ENCODE measurements at places on chromosomes 7 and 10. TPM values are rescaled to one million over a fixed set of nuclear protein-coding genes. Genes with fewer than 3 reads are reported as not detected.
A peak's percentile ranks its signal among the peaks of the same experiment; 100 is the strongest.

Gene HTR5A
- total RNA-seq: not detected

DNA sequence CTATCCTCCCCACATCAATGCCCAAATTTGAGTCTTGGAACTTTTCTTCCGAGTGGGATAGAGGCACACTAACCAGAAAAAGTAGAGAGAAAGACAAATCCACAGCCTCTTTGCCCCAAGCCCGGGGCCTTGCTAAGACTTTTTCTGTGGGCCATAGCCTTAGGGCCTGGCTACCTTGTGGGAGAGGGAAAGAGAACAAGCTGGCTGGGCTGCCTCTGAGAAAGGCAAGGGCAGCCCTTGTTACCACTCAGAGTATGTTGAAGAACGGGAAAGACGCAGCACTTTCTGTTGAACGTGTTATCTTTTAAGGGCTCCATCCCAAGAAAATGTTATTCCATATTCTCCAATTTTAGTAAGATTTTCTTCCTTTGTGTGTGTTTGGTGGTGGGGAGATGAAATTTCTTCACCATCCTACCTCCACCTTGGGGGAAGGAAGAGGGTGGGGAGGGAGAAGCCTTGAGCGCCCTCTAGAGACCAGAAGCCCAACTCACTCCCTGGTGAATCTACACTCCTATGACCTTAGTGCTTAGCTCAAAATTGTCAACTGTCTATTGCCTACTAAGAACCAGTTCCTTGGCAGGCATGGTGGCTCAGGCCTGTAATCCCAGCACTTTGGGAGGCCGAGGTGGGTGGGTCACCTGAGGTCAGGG lies 3.9 kb upstream of the NRF1 start:
- peak; percentile 34 for DNase-seq

- DNase-seq: no peak
Measured at GRCh38 chr10:34251177-34251576, 563.9 kb downstream of the PARD3 start.

DNA sequence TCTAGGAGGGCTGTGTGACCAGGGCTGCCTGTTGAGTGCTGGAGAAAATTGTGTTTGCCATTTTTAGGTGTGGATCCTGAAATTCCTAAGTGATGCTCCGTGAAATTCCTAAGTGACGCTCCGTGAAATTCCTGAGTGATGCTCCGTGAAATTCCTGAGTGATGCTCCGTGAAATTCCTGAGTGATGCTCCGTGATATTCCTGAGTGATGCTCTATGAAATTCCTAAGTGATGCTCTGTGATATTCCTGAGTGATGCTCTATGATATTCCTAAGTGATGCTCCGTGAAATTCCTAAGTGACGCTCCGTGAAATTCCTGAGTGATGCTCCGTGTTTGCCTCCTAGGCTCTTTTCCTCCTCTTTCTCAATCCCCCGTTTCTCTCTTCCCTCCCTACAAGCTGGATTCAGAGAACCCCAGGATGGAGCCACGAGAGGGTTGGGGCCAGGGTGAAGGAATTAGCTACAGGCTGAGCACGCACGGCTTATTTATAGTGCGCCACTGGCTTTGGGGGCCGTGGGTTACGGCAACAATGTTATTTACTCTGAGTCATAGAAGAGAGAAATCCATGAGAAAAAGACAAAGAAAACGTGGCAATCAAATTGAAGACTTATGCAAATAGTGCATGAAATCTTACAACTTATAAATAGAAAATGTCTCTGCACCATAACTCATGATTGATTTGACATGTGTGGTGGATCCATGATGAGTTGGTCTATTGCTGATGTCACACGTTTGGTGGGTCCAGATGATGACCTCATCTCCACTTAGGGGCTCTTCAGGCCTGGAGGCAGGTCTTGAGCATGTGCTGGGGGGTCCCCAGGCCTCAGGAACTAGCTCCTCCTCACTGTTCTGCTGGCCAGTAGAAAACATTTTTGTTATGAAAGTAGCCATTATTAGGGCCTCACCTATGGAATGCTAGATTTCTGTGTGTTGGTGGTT lies 224.6 kb downstream of the WDR37 start:
- DNase-seq: no peak
